Right renal cortex interstitium (tissue), 3 donors: ENCODE measurements at places on chromosomes 6 and 20. TPM values are rescaled to one million over a fixed set of nuclear protein-coding genes. Genes with fewer than 3 reads are reported as not detected.
A peak's percentile ranks its signal among the peaks of the same experiment; 100 is the strongest.

The APCDD1L gene
- polyA plus RNA-seq, result 13.8 TPM

The PPP1R14C gene
- polyA plus RNA-seq, result 24.7 TPM

The SLC22A3 gene
- polyA plus RNA-seq, result 5.0 TPM

- DNase-seq, result no peak
Measured at GRCh38 chr6:168264593-168265335, 54.8 kb downstream of the DACT2 start.

- no peak for DNase-seq
Measured at GRCh38 chr6:43495409-43495941, 14.7 kb downstream of the LRRC73 start.

DNA sequence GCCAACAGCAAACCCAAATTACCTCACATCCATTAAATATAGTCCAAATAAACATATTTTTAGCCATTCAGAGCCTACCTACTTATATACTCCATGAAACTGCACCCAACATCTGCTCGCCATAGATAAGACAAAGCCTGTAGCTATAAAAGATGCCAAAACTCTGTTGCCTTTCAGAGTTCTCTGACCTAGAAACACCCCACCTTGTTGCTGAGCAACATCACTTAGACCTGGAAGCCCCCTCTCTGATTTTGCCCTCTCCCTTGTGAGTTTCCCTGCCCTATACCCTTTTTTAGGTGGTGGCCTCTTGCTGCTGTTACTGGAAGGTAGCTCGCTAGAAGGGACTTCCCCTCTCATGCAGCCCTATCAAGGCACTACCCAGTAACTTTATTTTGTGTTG is 27.7 kb upstream of the FBXL4 start:
- no peak for DNase-seq

DNA sequence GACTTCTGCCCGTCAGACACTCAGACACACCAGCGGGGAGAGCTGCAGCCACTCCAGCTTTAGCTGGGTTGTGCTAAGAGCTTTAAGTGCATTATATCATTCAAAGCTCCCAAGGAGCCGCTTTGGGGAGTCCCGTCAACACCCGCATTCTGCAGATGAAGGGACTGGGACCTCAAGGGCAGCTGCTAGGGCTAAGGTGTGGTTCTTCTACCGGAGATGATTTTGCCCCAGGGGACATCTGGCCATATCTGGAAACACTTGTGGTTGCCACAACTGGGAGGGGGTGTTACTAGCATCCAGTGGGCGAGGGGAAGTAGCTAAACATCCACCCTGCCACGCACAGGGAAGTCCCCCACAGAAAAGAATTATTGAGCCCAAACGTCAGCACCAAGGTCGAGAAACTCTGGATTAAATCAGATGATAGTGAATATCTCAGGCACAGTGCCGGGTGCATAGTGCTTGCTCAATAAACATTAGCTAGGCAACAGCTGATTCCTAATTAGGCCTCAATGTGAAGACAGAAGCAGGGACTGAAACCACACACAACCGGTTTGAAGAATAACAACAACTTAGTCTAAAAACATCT is 29.6 kb downstream of the PMEPA1 start:
- no peak for DNase-seq

DNA sequence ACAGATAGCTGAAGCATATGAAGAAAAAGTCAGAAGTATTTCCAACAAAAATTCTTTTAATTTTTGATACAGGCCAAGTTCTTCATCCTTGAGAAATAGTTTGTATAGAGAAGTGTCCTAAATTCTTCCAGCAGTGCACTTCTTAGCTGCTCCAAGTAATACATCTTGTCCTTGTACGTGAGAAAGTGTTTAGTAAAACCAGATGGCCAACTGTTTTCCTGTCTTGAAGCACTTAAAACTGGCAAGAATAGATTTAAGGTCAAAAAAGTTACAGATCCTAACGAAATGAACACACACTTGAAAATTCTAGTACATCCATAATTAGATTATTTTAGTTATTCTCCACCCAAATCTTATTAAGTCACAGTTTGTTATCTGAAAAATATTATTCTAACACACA is 52.2 kb upstream of the HSF2 start:
- DNase-seq, result no peak

- DNase-seq, result no peak
Measured at GRCh38 chr6:29674008-29674407, 6.9 kb downstream of the ZFP57 start.

DNA sequence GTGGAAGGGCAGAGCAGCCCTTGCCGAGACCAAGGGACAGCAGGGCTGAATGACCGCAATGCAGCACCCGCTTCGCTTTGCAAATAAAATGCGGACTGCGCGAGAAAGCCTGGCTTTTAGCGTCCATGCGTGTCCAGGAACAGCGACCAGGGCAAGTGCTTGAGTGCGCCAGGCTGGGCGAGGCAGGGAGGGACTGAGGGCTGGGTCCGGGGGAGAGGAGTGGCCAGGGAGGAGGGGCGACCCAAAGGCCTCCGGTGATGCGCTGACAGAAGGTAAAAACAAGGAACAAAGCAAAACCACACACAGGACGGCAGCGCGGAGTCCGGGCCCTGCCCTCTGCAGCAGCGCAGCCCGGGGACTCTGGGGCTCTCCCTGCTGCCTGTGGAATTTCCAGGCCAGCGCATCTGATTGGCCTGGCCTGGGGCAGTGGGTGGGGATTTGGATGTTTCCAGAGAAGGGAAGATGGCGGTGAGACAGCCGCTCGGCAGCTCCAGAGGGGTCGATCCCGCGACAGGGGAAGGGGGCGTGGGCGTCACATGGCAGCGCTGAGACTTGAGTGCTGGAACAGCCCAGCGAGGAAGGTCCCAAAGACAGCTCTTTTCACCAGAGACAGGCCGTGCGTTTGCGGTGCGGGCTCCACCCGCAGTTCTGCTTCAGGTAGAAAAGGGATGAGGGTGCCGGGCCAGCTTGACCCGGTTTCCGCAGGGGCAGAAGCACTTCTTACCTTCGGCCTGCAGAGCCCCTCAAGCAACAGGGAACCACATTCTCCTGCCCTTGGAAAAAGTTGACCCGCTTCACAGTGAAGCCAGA is 51.8 kb downstream of the SSR1 start:
- DNase-seq, result peak; percentile 81

DNA sequence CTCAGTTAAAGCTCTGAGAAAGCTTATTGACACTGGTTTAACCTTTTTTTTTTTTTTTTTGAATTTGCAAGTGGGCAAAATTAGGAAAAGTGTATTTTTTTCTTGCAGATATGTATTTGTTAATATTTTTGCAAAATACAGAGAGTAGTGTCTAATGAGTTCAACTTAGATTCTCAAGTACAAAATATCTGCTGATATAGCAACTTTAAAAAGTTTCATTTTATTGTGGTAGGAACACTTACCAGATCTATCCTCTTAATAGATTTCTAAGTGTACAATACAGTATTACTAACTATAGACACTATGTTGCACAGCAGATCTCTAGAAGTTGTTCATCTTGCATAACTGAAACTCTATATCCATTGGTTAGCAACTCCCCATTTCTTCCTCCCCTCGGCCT is 30.9 kb upstream of the HDDC2 start:
- DNase-seq, result no peak

- DNase-seq, result no peak
Measured at GRCh38 chr6:551405-551804, 105.5 kb downstream of the HUS1B start.

DNA sequence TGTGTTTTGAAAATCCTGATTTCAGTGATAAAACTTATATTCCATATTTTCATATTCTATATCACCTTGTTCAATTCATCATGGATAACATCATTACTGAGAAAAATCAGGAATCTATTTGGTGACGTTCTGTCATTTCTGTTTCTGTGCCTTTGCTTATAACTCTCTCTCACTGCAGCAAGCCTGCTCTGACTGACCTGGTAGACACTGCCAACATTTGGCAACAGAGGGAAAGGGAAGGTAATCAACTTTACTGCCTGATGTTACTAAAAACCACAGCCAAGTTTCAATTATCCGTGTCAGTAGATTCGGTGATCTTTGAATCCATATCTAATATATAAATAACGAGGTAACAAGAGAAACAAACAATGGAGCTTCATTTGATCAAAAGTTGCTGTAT is 501.9 kb downstream of the LMBRD1 start:
- no peak for DNase-seq

- DNase-seq, result no peak
Measured at GRCh38 chr20:3970016-3970415, 45.3 kb downstream of the RNF24 start.

DNA sequence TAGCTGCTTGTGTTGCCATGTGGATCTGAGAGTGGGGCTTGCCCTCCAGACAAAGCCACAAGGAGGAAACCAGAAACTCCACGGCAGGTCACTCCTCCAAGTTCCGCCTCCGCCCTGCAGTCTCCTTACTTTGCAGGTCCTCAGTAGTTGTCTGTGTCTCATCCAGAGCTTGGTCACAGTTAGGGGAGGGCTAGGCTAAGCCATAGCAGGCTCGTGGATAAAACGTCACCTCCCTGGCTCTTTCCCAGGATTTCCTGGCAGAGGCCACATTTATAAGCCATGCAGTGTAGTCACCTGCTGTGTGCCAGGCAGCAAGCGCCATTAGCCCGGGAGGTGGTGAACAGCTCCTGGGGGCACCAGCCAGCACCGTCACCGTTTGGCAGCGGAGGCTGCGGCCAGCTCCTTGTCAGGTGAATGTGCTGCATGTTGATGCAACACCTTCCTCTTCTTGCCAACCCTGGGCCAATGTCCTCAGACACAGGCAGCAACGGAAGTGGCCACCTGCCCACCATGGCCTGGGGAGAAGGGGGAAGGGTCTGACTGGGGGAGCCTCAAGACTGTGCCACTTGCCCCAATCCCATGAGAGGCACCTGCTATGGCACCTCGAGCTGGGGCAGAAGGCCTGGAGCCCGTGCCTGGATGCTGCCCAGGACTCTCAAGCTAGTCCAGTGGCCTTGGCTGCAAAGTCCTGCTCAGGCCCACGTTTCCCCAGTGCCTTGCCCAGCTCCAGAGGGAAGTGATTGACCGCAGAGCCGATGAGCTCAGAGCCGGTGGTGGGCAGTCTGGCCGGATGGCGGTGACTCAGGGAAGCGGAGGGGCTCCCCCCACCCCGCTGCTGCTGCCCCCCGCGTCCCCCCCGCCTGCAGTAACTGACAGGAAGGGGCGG is 39.0 kb upstream of the SLCO4A1 start:
- no peak for DNase-seq

DNA sequence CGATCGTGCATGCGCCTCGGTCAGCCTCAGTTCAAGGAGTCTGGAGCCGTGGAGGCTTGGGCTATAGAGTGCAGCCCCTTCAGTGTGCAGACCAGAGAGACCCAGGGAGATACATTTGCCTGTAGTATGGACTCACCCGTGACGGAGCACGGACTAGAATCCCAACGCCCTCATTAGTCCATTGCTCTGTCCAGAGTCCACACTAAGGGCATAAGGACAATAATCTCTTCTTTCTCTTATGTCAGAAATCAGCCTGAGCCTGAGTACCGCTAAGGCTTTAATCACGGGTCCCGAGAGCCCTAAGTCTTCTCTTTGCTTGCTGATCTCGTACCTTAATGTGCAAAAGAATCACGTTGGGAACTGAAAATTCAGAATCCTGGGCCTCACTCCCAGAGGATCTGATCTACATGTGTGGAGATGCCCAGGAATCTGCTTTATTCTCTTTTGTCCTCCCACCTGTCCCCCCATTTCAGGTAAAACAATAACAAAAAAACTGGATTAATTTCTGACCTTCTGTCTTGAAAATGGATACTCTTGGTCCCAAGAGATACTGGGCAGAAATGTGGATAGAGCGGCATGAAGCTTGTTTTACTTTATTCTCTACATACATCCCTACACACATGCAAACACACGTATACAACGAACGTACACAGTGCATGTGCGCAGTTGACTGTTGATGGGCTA is 671 bp downstream of the BPHL start:
- DNase-seq, result peak; percentile 39

DNA sequence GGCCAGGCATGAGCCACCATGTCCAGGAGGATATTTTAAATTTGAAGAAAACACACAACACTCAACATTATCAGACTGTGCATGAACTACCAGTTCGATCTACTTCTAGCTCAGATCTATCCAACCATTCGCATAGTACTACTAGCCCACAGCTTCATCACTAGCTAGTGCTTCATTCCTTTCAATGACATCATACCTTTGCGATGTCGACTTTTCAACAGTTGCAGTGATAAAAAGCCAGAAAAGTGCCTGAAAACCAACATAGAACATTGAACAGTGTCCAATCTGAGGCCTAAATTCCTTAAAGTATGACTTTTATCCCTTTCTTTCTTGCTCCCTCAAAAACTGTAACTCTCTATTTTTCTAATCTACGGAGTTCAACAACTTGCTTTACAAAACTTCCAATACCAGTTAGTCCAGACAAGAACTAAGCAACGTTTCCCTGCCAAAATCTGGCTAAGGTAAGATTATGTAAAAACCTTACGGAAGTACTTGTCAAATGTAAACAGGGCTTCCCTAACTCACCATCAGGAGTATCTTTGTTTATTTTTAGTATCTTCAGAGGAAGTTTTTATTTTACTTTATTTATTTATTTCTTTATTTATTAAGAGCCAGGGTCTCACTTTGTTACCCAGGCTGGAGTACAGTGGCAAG is 434.0 kb upstream of the JARID2 start:
- DNase-seq, result no peak

DNA sequence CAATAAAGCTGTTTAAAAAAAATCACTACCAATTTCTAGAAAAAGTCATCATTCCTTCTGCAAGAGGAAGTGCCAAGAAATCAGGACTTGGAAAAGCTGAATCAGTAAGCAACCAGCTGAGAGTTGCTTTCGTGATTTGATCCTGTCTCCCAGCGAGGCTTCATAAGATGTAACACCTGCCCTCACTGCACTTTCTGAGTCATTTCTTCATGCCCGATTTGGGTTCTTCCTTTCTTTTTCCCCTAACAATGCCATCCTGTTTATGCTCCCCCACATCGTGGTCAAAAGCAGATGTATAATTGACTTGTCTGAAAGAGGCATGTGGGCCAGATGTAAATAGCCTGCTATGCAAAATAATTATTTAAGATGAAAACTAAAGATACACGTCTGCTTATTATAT is 52.1 kb downstream of the RIPOR2 start:
- DNase-seq, result no peak

DNA sequence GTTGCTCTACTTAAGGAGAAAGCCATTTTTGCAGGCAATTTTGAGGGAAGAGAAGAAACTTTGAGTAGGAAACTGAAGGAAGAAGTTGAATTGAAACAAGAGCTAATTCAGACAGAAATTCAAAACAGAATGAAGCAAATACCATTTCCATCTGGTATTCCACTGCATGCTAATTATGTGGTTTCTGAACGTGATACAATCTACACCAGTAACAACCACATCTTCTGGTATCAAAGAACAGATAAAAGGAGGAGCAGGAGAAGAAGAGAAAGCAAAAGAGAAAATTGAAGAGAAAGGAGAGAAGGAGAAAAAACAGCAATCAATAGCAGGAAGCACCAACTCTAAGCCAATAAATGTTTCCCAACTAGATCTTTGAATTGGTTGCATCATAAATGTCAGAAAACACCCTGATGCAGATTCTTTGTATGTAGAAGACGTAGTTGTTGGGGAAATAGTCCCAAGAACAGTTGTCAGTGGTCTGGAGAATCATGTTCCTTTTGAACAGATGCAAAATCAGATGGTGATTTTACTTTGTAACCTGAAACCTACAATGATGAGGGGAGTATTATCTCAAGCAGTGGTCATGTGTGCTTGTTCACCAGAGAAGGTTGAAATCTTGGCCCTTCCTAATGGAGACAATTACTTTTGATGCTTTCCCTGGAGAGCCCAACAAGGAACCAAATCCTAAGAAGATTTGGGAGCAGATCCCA is 132.4 kb downstream of the MACROD2 start:
- no peak for DNase-seq

- no peak for DNase-seq
Measured at GRCh38 chr6:85551264-85551663, 42.4 kb downstream of the SNX14 start.

GRCh38 chr20:57092112-57092899 is 174.1 kb downstream of the BMP7 start:
- DNase-seq, result no peak

- DNase-seq, result no peak
Measured at GRCh38 chr6:166567107-166567506, 19.4 kb downstream of the RAMACL start.
